ENCODE measurements at places on chromosomes 16 and 17.

GRCh38 chr16:68526782-68527145, 12.3 kb upstream of the ZFP90 start:
- no peak for DNase-seq

DNA sequence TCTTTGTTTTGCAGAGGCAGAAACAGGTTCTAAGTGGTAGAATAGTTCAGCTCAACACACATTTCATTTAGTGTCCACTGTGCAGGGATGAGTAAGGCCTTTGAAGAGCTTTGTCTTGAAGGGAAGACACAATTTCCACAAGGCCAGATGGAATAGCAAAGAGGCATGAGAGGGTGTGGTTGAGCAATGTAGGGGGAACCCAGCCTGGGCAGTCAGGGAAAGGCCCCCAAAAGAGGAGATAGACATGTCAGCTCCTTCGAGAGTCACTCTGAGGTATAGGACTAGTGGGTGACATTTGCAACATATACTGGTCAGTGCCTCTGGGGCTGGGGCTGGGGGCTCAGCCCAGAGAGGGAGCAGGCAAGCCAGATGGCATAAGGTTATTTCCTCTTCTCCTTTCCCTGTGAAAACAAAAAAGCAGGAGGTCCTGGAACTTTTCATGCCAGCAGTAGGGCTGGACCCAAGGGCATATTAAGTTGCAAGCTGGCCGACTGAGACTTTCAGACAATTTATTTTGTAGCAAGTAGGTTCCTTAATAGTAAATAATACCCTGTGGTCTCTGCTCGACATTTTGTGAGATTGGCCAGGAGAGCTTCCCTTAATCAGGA, 7.1 kb downstream of the ALKBH5 start:
- no peak for DNase-seq

- peak; percentile 95 for DNase-seq
These were observed at the start of gene POLR3E for GRCh38 chr16:22297114-22297870. Gene POLR3E (plus strand): TSS chr16:22297409. CDS start chr16:22302969, 5,560 bp downstream.

GRCh38 chr17:33500151-33500550, 207.1 kb upstream of the ASIC2 start:
- no peak for DNase-seq

DNA sequence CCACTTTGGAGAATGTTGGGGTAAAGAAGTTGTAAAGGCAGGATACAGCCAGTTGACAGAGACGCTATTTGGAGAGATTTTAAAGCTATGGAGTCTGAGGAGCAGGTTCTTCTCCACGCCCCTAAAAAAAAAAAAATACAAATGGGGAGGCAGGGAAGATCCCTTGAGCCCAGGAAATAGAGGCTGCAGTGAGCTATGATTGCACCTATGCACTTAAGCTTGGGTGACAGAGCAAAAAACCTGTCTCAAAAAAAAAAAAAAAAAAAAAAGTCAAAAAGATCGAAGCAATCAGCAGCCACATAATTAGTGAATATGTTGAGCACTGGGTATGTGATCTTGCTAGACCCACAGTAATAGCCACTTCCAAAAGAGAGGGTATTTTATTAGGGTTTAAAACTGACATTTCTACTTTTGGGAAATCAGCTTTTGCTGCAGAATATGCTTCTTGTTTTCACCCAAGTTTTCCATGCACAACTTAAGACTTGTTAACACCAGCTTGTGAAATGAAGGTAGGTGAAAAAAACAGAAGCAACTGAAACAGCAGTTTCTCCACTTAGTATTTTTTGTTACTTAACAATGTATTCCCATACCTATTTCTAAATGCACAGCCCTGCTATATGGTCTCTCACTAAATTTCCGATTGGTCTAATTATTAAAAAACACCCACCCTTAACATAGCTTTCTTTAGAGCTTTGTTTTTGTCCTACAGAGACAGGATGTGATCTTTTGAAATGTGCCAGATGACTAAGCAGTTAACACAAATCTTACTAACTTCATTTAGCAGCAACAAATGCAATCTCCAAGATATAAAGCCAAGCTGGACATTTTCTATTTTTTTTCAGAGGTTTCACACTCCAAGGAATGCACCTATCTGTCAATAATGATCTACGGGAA, 2.5 kb upstream of the ARL6IP1 start:
- no peak for DNase-seq

DNA sequence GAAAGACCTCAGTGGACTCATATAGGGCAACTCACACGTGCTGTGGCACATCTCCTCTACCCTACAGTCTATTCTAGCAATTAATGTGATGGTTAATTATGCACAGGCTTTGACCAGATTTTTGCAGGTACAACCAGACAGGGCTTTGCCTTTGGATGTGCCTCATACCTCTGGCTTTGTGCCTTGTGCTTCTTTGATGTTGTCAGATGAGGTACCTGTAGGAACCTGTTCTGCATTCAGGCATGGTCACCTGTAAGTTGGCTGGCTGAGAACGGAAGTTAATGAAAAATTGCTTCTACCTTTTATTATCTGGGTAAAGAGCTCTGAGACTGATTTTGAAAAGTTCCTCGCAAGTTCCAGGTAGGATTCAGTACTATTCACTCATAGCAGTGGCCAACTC, 462.9 kb upstream of the ZFHX3 start:
- DNase-seq, result no peak

GRCh38 chr17:77740481-77740880, 218.0 kb upstream of the TNRC6C start:
- no peak for DNase-seq

DNA sequence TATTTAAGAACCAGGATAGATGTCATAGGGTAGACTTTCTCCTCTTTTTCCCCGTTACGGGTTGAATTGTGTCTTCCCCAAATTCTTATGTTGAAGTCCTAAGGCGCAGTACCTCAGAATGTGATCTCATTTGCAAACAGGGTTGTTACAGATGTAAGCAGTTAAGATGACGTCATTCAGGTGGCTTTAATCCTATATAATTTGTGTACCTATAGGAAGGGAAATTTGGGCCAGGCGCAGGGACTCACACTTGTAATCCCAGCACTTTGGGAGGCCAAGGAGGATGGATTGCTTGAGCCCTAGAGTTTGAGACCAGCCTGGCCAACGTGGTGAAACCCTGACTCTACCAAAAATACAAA, 99.5 kb upstream of the DHX40 start:
- no peak for DNase-seq

DNA sequence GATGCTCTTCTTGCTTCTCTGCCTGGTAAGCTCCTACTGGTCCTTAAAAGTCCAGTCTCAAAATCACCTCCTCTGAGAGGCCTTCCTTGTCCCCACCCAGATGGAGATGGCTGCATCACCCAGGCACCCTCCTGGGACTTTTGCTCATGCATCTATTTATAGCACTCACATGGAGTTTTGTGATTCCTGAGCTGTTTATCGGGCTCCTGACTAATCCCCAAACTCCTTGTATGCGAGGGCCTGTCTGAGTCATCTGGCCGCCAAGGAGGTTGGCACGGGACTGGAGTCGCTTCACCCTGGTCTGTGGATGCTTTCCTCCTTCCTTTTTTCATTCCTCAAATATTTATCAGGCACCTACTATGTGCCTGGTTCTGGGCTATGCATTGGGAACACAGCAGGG, 2.3 kb upstream of the MAP2K3 start:
- DNase-seq, result no peak

- no peak for DNase-seq
These were observed 10.2 kb downstream of the PIP4K2B start for GRCh38 chr17:38789185-38789584.

DNA sequence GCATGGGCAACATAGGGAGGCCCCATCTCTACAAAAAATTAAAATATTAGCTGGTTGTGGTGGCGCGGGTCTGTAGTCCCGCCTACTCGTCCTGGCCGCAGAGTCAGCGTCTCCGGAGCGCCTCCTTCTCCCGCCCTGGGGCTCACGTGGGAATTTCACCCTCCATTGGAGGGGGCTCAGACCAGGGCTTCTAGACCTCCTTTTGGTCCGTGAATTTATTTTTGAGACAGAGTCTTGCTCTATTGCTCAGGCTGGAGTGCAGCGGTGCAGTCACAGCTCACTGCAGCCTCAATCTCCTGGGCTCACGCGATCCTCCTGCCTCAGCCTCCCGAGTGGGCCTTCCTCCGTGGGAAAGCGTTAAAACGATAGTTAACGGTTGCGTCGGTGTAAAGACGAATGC, 394 bp upstream of the NME4 start:
- no peak for DNase-seq

DNA sequence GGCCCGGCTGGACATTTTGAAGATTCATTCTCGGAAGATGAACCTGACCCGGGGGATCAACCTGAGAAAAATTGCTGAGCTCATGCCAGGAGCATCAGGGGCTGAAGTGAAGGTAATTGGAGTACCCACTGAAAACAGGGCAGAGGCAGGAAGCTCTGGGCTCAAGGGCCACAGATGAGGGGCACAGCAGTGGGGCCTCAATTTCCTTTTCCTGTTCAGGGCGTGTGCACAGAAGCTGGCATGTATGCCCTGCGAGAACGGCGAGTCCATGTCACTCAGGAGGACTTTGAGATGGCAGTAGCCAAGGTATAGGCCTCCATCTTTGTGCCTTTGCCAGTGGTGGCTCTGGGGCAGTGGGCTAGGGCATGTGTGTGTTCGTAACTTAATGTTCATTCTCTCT, 4.0 kb upstream of the FTSJ3 start:
- no peak for DNase-seq

DNA sequence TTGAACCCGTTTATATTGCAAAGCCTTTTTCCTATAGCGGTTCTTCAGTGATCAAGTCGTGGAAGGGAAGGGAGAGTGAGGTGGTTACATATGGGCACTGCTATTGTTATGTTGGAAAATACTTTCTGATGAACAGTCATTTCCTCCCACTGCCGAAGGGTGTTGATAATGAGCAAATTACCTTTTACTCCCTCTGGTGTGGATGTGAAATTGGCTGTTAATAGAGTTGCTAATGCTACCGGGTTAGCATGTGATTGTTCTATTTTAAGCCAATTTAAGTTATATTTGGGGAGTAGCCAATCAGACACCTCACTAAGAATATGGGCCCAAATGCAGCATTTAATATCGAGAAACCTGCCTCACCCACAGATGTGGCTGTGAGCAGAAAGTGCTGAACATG, 15.6 kb upstream of the PMFBP1 start:
- DNase-seq, result no peak

GRCh38 chr16:70374213-70374612, 27.5 kb downstream of the DDX19A start:
- no peak for DNase-seq

DNA sequence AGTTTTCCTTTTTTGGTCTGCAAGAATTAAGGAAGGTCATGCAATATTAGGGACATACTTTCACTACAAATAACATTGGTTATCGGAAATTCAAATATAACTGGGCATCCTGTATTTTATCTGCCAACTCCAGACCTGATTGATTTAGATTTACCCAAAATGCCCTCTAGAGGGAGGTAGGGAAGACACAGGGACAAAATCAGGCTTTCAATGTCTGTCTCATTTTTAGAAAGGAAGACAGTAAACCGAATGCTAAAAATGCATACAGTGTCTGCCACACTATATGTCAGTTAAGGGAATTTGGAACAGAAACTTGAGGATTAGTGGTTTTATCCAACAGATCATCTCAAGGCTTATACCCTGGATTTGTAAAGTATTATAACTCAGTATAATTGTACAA, 161.7 kb upstream of the SOX9 start:
- DNase-seq, result no peak

- no peak for DNase-seq
These were observed 51.5 kb downstream of the KNOP1 start for GRCh38 chr16:19666477-19666876.

GRCh38 chr16:49055824-49056545, 225.7 kb downstream of the CBLN1 start:
- DNase-seq, result no peak

DNA sequence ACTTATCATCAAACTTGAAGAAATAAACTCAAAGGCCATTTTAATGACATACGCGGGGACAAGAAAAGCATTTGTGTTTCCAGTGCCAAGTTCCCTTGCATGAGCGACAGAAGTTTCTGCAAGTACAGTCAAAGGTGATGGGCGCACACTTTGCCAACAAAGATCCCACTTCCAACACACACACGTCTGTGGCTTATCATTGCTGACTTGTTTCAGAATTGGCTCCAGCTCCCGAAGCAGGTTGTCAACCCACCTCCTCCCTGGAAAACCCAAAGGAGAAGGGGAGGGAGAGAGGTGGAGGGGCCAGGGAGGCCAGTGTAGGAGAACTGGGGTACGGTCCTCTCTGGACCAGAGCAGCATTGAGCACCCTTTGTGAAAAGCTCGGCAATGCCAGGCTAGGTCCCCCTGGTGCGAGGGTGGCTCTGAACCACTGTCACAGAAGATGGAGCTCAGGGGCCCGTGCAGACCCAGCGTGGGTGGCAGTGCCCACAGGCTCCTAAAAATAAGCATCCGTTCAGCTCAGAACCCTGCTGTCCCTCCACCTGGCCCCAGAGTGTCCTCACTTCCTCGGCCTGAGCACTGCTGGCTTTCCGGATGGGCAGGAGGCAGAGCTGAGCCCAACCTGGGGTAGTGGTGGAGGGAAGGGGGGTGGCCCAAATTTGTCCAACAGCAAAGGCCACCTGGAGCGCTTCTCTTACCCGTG, 33.2 kb downstream of the RBFOX3 start:
- no peak for DNase-seq

DNA sequence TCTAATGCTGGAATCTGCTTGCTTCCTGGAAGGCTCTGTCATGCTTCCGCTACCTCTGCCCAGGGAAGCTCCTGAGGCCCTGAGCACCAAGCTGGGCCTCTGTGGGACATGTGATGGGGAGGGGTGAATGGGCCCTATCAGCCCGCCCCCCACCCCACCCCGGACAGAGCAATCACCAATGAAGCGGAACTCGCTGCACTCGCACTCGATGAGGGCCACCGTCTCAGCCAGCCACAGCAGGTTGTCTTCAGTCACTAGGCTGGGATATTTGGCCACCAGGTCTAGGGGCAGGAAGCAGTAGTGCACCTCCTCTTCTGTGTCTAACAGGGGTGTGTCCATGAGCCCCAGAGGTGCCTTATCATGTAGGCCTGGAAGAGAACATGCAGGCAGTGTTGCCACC, 23.6 kb downstream of the KCTD19 start:
- no peak for DNase-seq

DNA sequence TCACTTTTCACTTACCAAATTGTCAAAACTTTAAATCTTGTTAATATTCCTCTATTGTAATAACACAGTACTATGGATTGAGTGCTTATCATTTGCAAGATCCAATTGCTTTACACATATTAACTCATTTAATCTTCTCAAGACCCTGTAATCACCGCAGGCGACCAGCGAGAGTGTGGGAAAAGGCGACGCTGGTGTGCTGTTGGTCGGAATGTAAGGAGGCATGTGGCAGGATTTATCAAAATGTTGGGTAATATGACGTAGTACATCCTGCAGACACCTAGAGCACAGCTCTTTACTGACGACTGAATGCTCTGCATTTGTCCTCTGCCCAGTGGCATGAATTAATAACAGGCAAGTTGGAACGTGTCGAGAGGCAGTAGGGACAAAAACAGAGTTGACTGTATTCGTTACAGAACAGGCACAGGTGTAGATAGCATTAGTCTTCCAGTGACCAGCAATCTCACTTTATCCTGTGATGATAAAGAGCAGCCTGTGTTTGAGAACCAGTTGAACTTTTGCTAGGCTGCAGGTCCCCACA, 80.3 kb downstream of the TNRC6C start:
- no peak for DNase-seq
